Vagina (tissue), 2 donors: ENCODE measurements at places on chromosomes 4 and X.

DNA sequence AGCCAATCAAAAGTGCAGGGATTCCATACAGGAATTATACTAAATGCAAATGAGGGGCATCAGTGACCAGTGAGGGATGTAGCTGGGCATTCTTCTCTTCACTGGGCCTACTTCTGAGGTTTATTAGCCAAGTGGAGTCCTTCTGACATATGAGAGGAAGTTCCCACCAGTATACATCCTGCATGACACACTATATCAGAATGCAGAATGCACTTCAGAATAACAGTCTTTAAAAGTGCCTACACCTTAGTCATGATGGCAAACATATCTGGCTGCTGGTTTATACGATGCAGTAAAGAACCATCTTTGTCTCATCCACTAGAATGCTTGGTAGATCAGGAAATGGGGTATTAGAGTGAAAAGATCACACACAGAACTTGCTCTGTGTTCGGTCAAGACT lies 180.3 kb upstream of the PPARGC1A start:
- DNase-seq: no peak

- DNase-seq: no peak
Measured at GRCh38 chrX:56572975-56573374, 9.5 kb downstream of the UBQLN2 start.

- DNase-seq: no peak
Measured at GRCh38 chr4:3199653-3200422, 49.1 kb upstream of the MSANTD1 start.

GRCh38 chr4:108072300-108072699 lies 82.6 kb downstream of the HADH start:
- no peak for DNase-seq

- DNase-seq: no peak
Measured at GRCh38 chr4:77308843-77309242, 151.8 kb downstream of the CCNG2 start.

GRCh38 chr4:30460818-30461217 lies 259.4 kb upstream of the PCDH7 start:
- no peak for DNase-seq

DNA sequence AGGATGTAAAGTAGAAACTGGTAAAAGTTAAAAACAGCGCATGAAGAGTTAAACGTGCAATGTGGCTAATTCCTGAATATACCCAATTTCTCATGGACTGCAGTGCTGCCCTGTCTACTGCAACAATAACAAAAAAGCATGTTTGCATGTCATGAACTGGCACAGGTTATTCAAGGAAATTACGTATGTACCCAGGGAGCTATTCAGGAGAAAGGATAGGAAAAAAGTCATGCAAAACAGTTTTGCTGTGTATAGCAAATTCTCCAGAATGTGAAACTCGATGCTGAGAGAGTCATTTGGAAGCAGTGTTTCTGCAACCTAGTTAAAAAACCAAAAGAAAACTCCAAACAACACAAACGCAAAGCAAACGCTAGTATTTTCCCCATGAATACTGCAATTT lies 381.5 kb upstream of the PRKX start:
- no peak for DNase-seq

- DNase-seq: no peak
Measured at GRCh38 chr4:87322754-87323153, at the start of gene HSD17B13. HSD17B13 (minus strand) TSS chr4:87322882; CDS start chr4:87322841, 41 bp downstream.

- no peak for DNase-seq
Measured at GRCh38 chr4:99536271-99536670, 25.4 kb downstream of the C4orf17 start.

GRCh38 chrX:65928522-65928921 lies 111.4 kb downstream of the VSIG4 start:
- no peak for DNase-seq

- no peak for DNase-seq
Measured at GRCh38 chrX:109987884-109988283, 15.0 kb upstream of the TMEM164 start.

DNA sequence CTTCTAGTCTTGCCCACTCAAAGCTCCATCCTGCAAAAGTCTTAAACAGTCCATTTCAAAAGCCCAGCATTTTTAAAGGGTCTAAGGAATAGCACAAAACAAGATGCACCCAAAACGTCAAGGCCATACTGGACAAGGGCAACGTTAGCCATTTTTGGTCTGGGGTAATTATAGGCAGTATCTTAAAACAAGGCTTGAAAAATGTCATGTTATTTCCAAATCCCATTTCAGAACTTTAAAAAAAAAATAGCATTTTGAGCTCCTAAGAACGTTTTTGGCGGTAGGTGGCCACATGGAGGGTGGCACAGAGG lies 584 bp upstream of the TMEM165 start:
- DNase-seq: no peak

- DNase-seq: no peak
Measured at GRCh38 chr4:108081256-108081655, 87.5 kb downstream of the LEF1 start.

DNA sequence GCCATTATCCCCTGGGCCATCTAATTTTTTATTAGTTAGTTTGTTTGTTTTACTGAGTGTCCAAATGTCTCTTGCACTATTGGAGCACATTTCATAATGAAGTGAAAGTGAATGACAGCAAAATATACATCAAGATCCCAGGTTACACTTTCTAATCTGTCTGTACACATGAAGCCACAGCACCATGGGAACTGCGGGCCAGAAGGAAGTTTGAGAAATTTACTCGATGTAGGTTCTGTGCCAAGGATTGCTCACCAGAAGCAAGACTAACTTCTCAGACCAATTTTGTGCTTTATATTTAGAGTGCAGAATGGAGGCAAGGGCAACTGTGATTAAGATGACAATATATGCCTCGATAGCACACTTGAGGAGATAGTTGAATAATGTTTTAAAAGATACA lies 258.0 kb downstream of the COL25A1 start:
- no peak for DNase-seq

GRCh38 chrX:110181459-110182137 lies 136.3 kb downstream of the AMMECR1 start:
- no peak for DNase-seq

DNA sequence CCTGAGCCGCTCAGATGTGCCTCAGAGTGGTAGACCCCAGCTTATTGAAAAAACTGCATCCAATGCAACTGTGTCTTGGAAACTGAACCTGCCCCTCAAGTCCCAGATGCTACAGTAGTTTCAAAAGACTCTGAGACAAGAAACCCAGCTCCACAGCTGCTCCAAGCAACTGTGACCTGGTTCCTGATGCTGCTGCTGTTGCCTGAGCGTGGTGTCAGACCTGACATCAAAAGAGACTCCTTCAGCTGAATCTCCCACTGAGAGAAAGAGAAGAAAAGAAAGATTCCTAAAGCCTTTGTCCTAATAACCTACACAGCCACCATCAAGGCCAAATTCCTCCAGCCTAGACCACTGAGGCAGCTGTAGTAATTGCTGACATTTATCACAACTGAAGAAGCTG lies 630.1 kb downstream of the STIM2 start:
- DNase-seq: no peak

DNA sequence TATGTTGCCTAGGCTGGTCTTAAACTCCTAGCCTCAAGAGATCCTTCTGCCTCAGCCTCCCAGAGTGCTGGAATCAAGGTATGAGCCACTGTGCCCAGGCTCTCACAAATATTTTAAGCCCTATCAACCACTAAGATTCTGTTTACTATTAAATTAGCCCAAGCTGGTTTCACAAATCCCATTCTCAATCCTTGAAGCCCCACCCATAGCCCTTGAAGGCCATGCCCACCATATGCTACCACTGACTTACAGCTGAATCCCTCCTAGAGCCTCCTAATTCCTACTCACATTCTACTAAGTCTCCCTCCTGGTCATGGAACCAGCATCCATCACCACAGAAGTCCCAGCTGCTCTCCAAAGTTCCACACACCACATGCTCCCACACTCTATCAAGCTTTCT lies 9.7 kb downstream of the GRIPAP1 start:
- no peak for DNase-seq

- no peak for DNase-seq
Measured at GRCh38 chr4:86825511-86825910, 23.7 kb downstream of the SLC10A6 start.

DNA sequence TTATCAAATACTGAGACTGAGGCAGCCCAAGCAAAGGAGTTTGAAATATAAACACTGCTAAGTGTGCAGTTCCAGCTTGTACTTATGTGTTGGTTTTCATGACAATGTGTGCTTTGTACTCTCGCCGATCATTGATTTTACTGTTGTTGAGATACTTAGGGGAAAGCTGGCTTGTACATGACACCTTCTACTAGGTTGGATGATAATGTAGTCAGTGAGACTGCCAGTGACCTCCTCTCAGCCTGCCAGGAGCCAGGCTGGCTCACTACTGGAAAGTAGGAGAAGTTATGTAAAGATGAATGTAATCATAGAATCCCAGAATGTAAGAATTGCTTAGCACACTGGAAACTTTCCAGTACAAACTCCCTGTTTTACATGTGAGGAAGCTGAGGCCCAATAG lies 132.0 kb downstream of the AFF2 start:
- DNase-seq: no peak

GRCh38 chrX:22139822-22140221 lies 107.7 kb downstream of the PHEX start:
- no peak for DNase-seq

- DNase-seq: no peak
Measured at GRCh38 chrX:10102046-10102704, 54.6 kb upstream of the CLCN4 start.

GRCh38 chrX:16852617-16853179 lies 17.5 kb downstream of the RBBP7 start:
- no peak for DNase-seq

DNA sequence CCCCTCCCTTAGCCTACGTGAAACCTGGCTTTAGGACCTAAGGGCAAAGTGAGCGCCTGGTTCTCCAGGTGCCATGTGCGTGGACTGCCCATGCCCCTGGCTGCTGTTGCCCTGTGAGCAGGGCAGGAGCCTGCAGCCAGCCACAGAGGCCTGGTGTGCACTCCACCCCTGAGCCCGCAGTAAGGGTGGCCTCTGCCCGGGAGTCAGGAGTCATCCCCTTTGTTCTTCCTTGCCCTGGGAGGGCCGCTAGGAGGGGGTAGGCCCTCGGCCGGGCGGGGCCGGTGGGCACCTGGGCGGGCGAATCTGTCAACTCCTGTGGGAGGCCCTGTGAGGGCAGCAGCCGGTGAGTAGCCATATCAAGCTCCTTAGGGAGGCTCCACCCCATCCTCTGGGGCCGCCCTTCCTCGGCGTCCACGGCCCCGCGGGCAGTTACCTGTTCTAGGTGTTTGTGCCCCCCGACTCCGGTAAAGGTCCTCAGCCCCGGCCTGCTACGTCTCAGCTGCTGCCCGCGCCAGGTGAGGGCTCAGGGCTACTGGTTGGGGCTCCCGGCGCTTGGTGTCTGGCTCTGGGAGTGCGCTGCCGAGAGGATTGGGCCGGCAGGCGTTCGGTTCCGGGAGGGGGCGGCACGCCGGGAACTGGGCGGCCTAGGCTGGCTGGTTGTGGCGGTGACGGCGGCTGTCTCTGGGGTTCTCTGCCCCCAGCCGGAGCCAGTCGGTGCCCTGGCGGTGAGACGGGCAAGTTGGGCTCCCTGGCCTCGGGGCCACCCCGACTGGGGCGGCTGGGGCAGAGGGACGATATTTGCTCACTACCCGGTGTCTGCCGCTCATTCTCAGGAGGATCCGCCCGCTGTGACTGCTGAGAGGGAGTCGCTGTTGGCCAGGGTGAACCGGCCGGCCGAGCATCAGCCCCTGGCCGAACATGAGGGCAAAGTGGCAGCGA lies 1060.2 kb downstream of the TECRL start:
- no peak for DNase-seq

- DNase-seq: no peak
Measured at GRCh38 chrX:29992083-29992482, 223.3 kb upstream of the MAGEB2 start.

DNA sequence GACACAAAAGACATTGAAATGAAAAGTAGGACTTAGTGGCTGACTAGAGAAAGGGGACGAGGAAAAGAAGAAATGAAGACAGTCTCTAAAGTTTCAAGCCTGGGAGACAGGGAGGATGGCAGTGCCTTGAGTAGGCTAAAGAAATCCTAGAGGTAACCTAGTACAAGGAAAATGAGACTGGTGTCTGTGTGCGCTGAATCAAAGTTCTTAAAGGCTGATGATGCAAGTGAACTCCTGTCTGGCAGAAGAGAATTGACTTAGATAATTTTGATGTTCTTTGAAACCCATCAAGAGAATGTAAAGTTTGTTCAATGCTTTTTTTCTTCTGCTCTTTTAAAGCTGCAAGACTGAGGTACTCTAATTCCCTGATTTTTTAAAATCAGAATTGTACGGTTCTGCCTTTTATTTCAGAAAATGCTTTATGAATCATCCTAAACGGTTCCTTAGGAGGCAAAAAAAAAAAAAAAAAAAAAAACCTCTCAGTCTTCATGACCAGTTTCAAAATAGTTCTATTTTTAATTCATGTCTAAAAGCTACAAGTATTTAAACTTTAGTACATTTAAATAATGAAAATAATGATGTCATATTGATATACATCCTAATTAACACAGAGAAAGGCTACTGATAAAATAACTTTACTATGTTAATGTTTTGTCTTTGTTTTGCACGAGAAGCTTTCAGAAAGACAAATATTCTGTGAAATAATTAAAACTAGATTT lies 189.8 kb downstream of the PPP3CA start:
- DNase-seq: no peak

DNA sequence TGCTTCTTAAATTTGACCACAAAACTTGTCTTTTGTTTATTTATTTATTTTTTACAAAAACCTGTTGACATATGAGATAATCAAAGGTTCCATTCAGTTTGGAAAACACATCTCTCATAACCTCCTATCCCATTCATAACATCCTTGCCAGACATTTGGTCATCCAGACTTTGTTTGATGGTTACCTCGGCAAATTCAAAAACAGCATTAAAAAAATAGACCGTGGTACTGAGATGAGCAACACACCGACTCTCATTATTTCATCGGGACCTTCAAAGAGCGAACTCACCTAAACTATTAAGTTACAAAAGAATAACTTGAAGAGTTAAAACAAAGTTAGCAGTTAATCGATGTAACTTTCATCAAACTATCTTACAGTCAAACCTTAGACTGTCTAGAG lies 85.8 kb upstream of the RPS6KA3 start:
- no peak for DNase-seq

GRCh38 chr4:27692158-27692557 lies 831.5 kb downstream of the STIM2 start:
- DNase-seq: no peak

- DNase-seq: no peak
Measured at GRCh38 chrX:73028876-73029275, 26.1 kb downstream of the PABPC1L2B start.

- no peak for DNase-seq
Measured at GRCh38 chrX:1629244-1629643, 14.4 kb downstream of the ASMT start.

DNA sequence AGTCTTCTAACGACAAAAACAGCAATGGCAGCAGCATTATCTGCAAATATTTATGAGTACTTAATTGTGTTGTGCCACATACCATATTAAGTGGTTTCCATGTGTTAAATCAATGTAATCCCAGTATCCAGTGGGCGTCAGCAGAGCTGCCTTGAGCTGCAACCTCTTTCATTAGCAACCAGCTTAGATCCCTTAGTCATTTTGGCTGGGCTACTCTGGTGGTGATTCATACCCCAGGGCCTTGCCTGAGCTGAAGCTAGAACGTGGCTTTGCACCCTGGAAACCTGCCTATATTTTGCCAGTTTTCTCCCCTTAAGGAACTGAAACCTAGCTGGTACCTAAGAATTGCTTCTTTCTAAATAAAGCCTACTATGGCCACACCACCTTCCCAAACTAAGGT lies 474.3 kb upstream of the FTHL17 start:
- DNase-seq: no peak
